ENCODE measurements at places on chromosomes 4 and X.

GRCh38 chrX:15564981-15565579 is 35.7 kb downstream of the ACE2 start:
- DNase-seq, result peak; percentile 59

- DNase-seq, result no peak
Measured at GRCh38 chrX:47958761-47959342, 44.9 kb downstream of the ZNF182 start.

DNA sequence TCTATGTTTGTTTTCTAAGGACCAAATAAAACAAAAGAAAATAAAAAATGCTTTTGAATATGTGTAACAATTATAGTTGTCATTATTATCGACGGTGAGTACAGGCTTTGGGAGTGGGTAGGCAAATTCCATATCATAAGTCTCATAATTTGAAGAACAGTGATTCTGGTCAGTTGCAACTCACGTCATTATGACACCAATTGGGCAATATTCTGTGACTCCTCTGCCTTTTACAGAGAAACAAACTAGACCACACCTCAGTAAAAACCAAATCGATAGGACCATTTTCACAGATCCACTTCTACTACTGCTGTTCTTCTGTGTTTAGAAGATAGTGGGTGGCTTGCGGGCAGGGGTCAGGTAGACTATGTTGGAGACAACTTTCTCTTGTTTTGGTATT is 250.1 kb downstream of the C4orf33 start:
- DNase-seq, result no peak

GRCh38 chr4:186954509-186954908 is 230.9 kb upstream of the FAT1 start:
- no peak for DNase-seq

GRCh38 chrX:64580605-64581004 is 185.4 kb upstream of the MTMR8 start:
- no peak for DNase-seq

DNA sequence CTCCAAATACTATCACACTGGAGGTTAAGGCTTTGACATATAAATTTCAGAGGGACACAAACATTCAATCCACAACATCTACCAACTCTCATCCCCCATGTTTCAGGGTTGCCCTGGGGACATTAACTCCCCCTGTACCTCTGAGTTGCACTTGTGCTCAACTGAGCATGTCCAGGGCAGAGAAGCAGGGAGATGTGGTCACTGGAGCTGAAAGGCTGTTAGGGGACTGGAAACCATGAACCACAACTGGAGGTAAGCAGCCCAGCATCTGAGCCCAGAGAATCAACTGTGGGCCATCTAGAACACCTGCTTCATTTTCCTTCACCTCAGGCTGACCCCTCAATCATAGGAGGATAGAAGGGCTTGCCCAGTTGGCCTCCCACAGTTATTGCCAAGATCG is 641.1 kb downstream of the MID1IP1 start:
- no peak for DNase-seq

- peak; percentile 6 for DNase-seq
Measured at GRCh38 chr4:165301833-165302232, 25.6 kb upstream of the MSMO1 start.

DNA sequence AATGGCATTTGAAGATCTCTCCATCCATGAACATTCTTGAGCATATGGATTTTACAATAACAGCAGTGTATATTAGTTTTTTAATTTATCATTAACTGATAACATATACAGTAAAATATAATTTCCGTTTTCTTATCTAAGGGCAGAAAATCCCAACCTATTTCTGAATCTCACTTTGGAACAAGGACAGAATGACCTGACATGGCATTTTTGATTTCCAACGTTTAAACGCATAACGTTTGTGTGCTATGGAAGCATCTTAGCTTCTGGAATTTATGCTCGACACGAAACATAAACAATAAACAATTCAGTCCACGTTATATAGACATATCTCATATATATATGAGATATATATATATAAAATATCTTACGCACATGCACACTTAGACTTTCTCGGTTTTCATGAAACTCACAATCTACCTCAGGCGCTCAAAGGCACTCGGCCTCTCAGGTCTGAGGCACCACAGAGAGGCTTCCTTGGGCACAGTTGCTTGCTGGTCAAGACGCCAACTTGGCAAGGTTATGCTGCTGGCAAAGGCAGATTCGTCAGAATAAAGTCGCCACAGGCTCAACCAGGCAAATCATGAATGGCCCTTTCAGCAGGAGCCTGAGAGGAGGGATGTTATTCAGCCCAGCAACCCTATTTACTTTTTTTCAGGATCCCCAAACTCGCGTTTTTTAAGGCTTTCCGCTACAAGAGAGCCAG is 1.0 kb upstream of the UGT8 start:
- no peak for DNase-seq

GRCh38 chr4:55378617-55379467 is 16.9 kb upstream of the TMEM165 start:
- peak; percentile 64 for DNase-seq
